ENCODE measurements at places on chromosomes 7 and 10.

DNA sequence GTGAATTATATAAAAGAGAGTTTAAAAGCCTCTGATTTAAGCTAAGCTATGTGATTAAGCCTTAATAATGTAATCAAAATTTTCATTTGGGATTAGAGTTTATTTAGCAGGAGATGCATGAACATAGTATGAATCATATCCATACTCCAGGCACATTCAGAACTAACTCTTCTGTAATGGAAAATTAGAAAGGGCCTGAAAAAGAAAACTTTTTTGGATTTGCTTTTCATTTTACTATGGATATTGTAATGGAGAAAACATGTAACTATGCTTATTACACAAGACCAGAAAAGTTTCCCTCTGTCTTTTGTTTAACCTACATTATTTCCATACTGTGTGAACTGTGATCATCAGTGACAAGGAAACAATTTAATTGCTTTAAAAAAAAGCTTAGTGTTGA, 22.0 kb downstream of the TES start:
- no peak for DNase-seq

- DNase-seq, result no peak
Observed at GRCh38 chr7:34042406-34042805, 137.1 kb downstream of the BMPER start.

DNA sequence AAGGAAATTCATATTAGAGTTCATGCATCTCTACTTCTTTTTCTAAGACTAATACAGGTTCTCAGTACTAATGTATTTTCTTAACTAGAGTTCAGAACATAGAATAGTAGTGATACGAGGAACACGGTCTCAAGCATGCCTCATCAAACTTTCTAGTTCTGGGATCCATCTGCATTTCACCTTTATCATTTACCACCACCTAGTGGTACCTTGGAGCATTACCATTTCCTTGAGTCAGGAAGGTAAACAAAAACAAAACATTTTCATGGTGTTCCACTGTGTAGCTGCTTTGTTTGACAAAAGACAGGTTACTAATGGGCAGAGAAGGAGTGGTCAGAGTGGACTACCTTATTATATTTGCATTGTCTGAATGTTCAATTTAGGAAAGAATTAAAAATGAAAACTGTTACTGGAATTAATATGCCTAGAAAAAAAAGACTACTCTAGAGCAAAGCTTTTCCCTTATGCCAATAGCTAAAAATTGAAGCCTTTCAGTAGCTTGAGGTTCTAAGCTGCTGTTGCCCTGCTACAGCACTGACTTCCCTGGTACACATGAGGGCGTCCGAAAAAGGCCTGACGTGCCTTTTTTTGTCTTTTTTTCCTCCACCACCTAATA, 44.5 kb downstream of the STARD3NL start:
- DNase-seq, result no peak

DNA sequence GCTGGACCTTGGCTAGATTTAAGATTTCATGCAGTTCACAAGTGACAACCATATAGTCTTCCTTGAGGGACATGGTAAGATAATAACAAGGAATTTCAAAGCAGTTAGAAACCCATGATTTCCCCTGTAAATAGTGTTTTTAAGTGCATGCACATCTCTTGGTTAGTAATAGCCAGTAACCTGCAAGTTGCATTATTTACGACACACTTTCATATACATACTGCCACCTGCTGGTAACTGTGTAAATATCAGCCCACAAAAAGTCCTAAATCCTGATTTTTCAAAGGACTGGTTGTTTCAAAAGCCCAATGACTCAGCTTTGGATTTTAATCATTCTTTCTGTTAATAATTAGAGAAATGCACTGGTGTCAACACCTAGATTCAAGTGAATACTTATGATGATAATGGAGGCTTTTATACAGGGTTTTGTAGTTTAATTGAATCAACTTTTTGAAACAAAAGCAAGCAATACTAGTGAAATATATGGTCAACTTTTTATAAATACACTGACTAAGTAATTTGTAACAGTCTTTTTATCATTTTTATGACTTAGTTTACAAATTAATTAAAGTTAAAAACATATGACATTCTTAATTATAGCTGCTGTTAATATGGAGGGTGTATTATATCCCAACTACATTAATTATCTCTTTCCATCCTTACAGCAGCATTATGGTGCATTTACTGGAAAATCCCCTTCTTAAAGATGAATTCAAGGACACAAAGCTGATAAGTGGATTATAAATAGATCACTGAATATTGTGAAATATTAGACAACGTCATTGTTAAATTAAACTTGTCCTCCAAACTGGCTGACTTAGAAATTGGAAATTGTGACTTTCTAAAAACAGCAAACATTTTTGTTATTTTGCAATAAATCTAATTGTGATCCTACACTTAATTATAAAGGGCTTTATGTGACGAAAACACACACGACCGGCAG, 367.7 kb upstream of the SEMA3D start:
- DNase-seq, result no peak

DNA sequence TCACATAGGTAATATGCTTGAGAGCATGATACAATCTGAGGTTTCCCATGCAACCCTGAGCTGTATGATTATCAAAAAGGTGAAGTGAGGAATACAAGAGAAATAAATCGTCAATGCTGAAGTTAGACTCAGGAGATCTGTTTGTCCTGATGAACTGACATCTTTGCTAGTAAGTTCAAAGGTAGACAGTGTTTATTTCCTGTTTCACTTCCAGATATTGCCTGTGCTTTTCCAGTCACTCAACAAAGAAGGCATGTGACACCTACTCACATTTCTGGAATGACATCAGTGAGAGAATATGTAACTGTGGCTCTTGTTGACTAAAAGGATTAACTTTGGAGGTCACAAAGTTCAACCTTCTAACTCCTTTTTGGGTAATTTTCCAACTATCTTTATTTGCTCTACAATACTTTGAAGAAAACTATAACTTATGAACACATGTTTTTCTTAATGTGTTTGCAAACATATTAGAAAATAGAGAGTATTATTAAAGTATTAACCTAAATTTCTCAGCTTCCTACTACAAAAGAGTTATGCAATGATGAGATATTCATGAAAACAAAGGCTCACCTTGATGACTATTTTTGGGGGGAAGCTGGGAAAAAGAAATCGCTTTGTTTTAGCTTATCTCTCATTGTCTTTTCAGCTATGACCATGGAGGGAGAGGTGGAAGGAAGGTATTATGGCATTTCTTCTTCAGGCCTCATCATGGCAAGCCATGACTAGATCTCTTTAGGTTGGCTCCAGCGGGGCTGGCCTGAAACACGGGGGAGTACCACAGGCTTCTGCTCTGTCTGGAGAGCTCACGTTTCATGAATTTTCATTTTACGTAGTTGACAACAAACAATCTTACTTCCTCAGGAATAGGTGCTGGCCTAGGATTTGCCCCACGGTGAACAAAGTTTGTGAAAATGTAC, 214.7 kb upstream of the SLC26A5 start:
- DNase-seq, result no peak

- no peak for DNase-seq
Observed at GRCh38 chr7:40586197-40586596, 451.4 kb downstream of the SUGCT start.

DNA sequence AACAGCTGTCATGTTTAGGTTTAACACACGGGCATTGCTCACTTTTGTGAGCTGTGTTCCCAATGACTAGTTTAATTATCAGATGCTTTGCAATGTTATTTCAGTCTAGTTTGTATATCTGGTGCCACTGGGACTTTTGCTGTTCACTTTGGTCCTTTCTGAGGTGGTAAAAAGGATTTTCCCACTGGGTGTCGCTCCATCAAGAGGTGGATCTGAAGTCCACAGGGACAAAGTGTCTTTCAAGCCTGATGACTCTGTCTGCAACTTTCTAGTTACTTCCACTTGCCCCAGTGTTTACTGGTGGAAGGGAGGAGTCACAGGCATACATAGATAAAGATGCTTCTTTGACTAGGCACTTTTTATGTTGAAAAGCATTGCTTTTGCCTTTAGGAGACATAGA, 242.2 kb downstream of the HGF start:
- no peak for DNase-seq

- DNase-seq, result no peak
Observed at GRCh38 chr7:113805976-113806375, 112.8 kb downstream of the PPP1R3A start.

DNA sequence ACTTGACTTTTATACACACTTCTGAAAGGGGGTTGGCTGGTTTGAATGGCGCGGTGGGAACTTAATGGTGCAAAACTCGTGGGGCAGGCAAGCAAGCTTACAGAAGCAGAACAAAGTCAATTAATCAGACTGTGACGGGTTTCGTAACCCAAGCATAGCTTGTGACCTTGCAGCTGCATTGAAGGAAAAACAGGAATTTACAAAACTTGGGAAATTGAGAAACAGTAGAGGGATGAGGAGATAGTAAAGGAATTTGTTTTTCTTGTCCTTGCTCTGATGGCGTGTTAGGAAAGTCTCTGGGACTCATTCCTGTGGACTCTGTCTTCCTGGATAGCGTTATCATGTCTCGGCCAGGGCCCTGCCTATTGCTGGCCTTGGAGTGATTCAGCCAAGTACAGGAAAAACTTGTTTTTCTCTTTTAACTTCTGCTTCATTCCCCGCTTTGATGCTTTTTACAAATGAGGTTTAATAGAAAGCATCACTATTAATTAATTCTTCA, 220.0 kb upstream of the KCND2 start:
- no peak for DNase-seq

GRCh38 chr10:114540236-114540635, 117.8 kb downstream of the ABLIM1 start:
- no peak for DNase-seq

- no peak for DNase-seq
Observed at GRCh38 chr7:50978633-50979215, 196.0 kb upstream of the GRB10 start.

GRCh38 chr10:110820321-110820814, 51.4 kb upstream of the PDCD4 start:
- no peak for DNase-seq

DNA sequence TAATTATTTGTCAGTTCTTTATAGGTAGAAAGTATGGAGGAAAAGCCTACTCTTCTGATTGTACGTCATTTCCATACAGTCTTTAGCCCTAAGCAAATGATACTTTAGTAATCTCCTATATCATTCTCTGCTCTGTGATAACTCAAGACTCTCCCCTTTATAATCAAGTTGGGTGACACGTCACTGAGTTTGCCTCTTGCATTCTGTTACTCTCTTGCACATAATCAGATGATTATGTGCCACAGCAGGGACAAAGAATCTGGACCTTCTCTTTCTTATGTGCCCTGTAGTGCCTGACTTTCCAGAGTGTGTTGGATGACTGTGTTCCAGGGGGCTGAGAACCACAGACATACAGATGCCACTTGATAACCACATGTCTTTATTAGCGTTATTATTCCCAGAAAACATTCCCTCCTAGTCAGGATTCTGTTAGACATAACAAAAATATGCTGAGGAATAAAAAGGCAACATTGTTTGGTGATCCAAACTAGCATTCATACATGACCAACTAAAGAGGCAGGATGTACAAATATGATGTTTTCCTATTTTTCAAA, 116.4 kb upstream of the HGF start:
- no peak for DNase-seq

- no peak for DNase-seq
Observed at GRCh38 chr10:108521827-108522492, 1357.5 kb upstream of the SORCS1 start.

GRCh38 chr10:107583974-107584373, 419.5 kb upstream of the SORCS1 start:
- DNase-seq, result no peak

DNA sequence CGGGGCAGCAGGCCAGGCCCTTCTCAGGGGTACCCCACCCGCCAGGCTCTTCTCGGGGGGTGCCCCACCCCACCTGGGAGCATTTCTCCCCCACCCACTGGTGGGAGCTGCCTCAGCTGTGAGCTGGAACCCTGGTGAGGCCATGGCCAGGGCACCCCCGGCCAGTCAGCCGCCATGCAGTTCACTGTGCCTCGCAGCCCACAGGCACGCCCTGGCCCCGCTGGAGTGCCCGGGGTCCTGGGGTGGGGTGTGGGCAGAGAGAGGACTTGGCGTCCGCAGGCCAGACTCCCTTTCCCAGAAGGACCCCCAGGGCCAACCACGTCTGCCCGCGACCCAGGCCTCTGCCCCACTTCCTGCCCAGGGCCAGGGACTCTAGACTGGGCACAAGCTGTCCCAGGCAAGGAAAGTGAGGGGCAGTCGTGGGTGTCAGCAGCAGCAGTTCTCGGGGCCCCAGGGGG, 13.1 kb downstream of the DPYSL4 start:
- DNase-seq, result no peak

DNA sequence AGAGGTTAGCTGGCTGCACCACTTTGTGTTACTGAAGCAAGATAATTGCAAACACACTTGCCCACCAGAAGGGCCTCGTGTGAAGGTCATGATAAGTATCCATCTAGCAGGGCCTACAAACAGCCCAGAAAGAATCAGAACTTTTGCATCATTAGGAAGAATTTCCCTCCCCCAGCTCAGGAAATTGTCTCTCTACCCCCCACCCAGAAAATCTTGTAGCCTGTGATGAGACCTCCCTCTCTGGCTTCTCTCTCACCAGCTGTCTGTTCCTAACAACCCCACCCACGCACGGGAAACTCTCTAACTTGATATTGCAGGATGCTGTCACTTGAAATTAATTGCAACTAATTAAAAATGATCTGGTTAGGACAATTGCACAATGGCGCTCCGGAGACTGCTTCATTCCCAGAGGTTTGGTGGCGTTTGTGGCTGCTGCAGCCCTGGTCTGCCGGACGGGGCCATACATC, 34.5 kb downstream of the ZNF503 start:
- DNase-seq, result no peak

GRCh38 chr7:134804351-134804750, 24.9 kb downstream of the CALD1 start:
- DNase-seq, result no peak

GRCh38 chr10:6236349-6237198, 33.8 kb downstream of the PFKFB3 start:
- no peak for DNase-seq

GRCh38 chr7:76292213-76292573, 10.3 kb upstream of the HSPB1 start:
- no peak for DNase-seq

DNA sequence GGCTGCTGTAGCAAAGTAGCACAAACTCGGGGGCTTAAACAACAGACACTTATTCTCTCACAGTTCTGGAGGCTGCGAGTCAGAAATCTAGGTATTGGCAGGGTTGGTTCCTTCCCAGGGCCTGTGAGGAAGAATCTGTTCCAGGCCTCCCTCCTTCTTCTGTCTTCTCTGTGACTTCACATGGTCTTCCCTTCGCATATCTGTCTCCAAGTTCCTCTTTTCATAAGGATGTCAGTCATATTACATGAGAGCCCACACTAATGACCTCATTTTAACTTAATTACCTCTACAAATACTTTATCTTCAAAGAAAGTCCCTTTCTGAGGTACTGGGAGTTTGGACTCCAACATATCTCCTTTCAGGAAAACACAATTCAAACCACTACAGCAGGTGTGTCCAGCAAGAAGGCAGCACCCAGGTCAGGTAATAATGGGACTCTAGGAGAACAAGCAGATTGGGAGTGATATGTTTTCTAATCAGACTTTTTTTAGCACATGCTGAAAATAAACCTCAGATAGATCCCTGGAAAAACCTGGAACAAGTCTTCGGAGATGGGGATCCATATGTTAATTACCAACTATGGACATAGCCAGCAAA, 11.7 kb downstream of the CREB5 start:
- no peak for DNase-seq

- no peak for DNase-seq
Observed at GRCh38 chr10:122096705-122097104, 107.7 kb downstream of the TACC2 start.
